ENCODE measurements at places on chromosomes 16 and 17. TPM values are rescaled to one million over a fixed set of nuclear protein-coding genes. Genes with fewer than 3 reads are reported as not detected.

Gene MRPL45
- total RNA-seq = 29.6 TPM

Gene CHTF18
- 4.6 TPM for total RNA-seq

Gene SHISA9
- total RNA-seq = 1.3 TPM

Gene NEUROD2
- total RNA-seq = not detected

Gene SGCA
- total RNA-seq = 145 TPM

Gene GOSR1
- total RNA-seq = 58.4 TPM

Gene GLYR1
- 86.0 TPM for total RNA-seq

Gene SNAI3
- 1.1 TPM for total RNA-seq

Gene TBC1D3K
- not detected for total RNA-seq

Gene ATXN2L
- 65.1 TPM for total RNA-seq

DNA sequence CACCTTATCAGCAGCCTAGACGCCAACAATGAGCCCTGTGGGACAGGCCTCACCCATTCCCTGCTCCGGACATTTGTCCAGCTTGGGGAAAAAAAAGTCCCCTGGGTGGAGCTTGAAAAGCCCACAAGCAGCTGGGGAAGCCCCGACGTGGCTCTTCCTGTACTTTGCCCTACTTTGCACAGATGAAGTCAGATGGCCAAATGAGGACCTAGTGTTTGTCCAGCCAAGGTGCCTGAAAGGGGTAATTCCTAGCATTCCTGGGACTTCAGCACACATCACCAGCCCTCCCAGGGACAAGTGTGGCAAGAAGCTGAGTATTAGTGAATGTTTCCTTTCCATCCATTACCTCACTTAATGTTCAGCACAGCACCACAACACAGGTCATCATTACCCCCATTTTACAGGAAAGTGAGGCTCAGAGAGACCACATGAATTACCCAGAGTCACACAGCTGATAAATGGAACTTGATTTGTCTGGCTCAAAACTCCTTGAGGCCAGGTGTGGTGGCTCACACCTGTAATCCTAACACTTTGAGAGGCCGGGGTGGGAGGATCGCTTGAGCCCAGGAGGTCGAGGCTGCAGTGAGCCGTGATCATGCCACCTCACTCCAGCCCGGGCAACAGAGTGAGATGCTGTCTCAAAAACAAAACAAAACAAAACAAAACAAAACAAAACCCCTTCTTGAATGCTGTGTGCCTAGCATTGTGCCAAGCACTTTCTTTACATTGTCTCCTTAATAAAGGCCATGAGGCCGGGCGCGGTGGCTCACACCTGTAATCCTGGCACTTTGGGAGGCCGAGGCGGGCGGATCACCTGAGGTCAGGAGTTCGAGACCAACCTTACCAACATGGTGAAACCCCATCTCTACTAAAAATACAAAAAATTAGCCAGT is 19.9 kb upstream of the PLLP start:
- ATAC-seq = peak; percentile 37

GRCh38 chr16:88697831-88698615 is 8.2 kb downstream of the RNF166 start:
- no peak for ATAC-seq

GRCh38 chr17:38914741-38915638 is 10.4 kb upstream of the LASP1NB start:
- ATAC-seq = no peak

DNA sequence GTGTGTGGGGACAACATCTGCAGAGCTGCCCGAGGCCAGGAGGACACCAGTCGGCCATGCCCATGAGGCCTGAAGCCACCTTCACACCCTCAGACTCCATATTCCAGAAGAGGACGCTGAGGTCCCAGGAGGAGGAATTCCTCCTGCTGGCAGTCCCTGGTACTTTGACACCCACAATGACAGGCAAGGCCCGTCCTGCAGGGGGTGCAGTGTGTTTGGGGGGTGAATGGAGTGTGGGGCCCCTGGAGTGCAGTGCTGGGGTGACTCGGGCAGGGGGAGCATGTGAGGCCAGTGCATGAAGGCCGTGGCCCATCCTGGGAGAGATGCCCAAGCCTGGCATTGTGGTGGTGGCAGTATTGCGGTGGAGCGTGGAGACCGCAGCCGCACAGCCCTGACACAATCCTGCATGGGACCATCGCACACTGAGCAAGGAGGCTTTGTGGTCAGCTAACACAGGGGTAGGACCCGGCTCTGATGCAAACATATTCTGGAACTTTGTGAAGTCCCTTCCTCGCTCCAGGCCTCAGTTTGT is 52.2 kb downstream of the ZDHHC7 start:
- ATAC-seq = no peak

DNA sequence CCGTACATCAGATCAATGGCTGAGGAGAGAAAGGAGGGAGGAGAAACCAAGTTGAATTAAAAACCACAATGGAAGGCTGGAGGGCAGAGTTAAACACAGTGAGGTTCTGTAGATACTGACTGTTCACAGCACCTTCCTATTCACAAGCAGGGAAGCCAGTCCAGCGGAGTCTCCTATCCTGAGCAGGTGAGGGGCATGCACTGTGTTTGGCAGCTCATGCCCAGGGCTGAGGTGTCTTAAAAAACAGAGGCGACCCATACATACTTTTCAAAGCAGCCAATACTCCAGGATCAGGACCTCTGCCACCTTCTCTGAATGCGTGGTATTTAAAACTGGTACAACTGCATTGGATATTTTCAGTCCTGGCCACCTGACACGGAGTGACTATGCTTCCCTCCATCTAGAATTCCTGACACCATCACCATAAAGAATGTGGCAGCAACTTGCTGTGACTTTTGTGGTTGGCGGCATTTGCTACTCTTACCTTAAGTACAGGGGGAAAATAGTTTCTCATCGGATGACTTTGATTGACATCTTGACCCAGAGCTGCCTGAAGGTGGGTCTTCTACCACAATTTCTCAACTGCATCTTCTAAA is 21.5 kb downstream of the USP22 start:
- ATAC-seq = no peak

DNA sequence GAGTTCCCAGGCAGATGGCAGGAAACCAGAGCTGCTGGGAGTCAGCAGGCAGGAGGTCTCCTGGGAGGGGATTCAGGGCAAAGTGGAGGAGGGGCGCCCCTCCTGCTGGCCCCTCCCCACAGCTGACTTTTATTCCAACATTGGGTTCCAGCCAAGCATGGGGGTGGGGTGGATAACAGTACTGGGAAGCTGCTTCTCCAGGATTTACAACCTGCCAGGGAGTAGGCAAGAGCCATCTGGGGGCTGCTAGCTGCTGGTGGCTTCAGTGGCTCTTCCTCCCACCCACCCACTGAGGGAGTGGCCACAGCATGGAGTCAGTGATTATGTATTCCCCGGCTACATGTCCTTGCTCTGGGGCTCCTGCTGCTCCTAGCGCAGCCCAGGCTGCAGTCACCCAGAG is 36.8 kb downstream of the TMEM132E start:
- no peak for ATAC-seq

DNA sequence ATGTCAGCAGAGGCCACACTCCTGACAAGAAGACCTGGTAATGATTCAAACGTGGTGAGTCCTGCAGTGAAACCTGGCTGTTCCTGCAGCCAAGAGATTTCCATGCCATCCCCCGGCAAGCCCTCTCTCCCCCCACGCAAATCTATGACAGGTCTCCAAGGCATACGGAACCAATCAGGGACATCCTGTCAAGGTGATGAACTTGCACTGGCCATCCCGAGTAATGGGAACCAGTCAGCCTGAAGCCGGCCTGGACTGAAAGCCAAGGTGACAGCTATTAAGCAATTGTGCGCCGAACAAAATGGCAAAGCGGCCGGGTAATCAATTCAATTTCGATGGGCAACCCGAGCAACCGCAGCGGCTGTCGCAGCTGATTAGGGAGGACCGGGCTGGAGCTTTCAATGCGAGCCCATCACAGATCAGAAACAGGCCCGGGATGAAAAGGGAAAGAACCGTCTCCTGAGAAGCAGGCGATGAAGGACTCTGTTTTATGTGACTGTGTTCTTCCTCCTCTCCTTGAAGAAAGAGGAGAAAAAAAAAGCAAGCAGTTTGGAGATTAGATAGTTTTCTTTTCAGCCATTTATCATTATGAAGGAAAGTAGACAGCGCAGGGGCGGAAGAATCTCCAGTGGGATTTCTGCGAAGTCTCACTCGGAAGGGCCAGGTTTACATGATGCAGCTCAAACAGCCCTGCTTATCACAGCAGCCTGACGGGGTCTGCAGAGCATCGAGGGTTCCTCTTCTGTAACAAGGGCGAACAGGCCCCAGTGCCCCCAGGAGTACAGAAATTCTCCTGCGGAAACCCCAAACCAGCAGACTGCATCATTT is 35.2 kb downstream of the TBX4 start:
- ATAC-seq = no peak

DNA sequence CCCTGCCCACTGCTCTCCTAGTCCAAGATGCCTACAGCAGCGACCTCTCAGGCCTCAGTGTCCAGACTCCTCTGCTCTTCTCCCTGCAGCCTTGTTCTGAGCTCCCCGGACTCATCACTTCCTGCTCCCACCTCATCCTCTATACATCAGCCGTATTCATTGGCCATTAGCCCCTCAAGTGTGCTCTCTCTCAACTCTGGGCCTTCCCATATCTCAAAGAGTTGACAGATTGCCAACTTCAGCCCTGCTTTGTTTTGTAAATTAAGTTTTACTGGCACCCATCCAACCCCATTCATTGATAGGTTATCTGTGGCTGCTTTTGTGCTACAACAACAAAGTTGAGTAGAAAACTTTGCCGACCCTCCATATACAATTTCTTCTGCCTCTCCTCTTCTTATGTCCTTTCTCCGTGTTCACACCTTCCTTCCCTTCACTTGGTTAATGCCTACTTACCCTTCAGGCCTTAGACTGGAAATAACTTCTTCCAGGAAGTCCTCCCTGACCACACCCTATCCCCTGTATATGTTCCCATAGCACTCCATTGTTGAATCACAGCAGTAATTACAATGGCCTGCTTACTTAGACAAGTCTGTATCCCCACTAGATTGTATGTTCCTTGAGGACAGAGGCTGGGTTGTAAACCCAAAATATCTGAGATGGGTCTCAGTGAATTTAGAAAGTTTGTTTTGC is 63.4 kb upstream of the TANC2 start:
- ATAC-seq = no peak

DNA sequence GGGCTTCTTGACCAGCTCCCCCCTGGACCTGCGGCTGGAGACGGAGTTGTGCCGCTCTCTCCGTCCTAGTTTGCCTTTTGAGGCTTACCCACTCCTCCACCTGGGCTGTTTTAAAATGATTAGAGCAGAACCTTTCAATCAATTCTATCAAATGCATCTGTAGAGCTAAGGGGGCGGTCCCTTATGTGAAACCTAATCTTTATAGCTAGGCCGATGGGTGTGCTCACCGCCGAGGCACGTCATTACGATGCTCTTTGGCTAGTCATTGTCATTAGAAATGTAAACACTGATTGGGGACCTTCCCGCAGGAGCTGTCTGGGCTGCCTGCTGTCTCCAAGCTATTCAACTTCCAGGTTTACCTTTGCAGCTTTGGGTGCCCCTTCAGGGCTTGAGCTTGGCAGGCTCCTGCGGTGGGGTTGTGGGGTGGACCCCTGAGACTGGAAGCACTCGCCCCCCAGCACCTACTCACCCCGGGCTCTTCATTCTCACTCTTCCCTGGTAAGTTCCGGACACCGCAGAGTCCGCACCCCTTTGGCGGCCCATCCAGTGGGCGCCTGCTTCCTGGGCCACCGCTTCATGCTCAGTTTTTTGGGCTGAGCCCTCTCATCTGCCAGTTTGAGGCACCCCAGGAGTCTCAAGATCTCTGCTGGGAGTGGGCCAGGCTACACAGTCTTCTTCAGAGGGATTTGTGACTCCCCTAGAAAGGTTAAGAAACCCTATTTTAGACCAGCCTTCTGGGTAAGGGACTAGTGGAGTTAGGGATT is 20.9 kb upstream of the IL17C start:
- no peak for ATAC-seq

- no peak for ATAC-seq
These were observed 14.5 kb upstream of the PRKCA start for GRCh38 chr17:66287911-66288310.

GRCh38 chr16:14559809-14560241 is 70.2 kb downstream of the PARN start:
- no peak for ATAC-seq

DNA sequence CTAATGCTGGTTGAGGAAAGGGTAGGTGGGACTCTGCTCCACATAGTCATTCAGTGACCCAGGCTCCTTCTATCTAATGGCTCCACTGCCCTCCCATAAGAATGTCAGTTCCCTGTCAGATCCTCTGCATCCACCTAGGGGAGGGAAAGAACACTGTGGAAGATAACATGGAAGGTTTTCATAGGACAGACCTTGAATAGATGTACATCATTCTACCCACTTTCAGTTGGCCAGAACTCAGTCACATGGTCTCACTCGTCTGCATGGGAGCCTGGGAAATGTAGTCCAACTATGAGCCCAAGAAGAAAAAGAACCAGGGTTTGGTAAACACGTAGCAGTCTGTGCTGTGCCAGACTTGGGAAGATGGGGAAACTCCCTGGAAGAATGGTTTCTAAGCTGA is 27.1 kb upstream of the SCNN1B start:
- ATAC-seq = no peak

DNA sequence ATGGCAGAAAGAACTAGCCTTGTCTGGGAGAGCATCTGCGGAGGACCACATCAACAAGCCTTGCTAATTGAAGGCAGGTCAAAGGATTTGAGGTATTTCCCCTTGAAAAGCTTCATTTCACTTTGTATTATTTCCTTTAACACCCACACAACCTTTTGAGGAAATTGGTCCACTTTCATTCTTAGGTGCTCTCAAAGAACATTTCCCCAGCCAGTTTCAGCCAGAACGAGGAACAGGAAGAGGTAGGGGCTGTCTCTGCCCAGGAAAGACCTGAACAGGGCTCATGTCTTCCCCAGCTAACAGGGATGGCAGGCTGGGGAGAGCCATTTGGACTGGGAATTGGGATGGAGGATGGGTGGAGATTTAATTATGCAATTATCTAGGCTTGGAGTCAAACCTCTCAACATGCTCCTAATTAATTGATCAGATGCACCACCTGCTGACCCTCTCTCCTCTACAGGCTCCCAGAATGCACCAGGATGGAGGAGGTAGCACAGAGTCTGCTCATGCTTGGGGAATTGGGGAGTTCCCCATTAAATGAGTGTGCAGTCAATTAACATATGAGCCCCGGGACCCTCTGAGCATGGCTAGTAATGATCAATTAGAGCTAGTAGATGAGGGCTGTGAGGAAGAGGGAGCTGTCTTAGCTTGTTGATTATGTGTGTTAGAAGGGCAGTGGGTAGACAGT is 84.6 kb downstream of the GP2 start:
- ATAC-seq = no peak

DNA sequence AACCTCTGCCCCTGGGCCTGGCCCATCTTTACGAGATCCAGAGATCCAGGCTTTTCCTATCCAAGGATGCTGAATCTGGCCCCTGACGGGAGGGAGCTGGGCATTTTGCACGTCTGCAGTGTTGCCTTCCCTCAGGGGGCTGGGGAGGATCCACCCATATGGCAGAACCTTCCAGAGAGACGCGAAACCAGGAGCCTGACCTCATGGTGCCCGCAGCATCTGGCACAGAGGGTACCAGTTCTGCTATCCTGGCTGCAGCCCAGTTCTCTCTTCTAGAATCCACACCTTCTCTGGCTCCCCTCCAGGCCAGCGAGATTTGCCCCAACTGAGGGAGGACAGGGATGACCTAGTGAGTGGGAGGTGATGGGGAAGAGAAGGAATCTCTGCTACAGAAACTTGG is 20.5 kb upstream of the ZNF652 start:
- no peak for ATAC-seq

GRCh38 chr17:63029541-63029940 is 63.5 kb downstream of the TANC2 start:
- no peak for ATAC-seq
